ENCODE measurements at places on chromosomes 7 and 10.

DNA sequence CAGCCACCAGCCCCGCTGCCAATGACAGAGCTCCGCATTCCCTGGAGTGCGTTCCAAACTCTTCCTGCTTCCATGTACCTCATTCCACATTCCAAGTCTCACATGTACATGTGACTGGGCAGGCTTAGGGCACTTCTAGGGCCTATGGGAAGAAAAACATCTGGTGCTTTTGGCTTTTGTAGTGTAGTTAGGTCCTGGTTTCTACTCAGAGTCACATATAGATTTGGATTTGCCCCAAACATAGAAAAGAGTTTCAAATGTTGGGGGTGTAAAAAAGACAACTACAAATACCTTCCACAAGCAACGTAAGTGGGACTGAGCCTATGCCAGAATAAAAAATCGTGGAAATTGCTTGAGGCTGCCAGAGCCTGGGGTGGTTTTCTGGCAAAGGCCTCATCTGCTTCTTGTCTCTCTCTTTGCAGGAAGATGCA lies 84.1 kb downstream of the ZNF467 start:
- no peak for DNase-seq

GRCh38 chr7:82839555-82839954 lies 323.1 kb downstream of the PCLO start:
- no peak for DNase-seq

DNA sequence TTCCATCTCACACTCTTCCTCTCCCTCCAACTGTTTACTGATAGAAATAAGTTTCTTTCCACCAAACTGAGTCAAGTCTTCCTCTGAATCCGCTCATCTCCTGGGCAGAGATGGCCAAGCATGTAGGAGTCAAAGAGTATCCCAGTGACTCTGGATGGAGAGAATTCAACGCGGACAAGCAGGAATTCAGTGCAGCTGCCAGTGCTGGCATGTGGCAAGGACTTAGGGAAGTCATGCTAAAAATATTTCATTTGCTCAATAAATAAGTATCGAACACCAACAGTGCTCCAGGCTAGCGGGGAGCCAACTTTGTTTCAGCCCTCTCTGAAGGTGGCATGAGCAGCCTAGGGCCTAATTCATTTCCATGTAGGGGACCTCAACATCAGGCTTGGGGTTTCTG lies 351.6 kb upstream of the ZMIZ1 start:
- DNase-seq = no peak

DNA sequence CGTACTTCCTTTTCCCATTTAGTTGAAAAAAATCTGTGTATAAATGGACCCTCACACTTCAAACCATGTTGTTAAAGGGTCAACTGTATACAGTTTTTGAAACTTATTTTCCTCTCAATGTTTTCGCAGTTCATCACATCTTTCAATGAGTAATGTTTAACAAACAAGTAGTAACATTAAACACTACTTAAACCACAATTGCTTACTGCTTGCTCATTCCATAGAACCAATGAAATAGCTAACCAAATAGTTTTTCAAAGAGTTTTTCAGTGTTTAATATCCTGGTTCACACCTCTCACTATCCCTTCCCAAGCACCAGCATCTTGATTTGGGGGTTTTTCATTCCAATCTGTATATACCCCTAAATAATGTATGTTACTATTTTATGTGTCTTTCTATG lies 9.1 kb downstream of the SEM1 start:
- DNase-seq = no peak

DNA sequence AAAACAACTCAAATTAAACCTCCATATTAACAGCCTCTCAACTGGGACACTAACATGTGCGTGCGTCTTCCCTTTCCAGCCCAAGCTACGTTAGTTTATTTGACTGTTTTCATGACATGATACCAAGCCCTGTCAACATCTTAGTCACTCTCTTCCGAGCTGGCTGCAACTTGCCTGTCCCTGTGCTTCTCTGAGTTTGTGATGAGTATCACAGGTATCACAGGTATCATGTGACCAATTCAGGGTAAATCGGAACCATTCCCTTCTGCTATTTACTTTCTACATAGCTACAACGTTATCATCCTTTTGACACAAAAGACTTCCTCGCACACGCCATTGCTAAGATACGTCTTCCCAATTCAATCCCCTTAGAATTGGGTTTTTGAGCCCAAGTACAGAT lies 70.2 kb downstream of the CAV1 start:
- no peak for DNase-seq

- DNase-seq = no peak
Observed at GRCh38 chr10:130283219-130283545, 147.0 kb downstream of the GLRX3 start.

DNA sequence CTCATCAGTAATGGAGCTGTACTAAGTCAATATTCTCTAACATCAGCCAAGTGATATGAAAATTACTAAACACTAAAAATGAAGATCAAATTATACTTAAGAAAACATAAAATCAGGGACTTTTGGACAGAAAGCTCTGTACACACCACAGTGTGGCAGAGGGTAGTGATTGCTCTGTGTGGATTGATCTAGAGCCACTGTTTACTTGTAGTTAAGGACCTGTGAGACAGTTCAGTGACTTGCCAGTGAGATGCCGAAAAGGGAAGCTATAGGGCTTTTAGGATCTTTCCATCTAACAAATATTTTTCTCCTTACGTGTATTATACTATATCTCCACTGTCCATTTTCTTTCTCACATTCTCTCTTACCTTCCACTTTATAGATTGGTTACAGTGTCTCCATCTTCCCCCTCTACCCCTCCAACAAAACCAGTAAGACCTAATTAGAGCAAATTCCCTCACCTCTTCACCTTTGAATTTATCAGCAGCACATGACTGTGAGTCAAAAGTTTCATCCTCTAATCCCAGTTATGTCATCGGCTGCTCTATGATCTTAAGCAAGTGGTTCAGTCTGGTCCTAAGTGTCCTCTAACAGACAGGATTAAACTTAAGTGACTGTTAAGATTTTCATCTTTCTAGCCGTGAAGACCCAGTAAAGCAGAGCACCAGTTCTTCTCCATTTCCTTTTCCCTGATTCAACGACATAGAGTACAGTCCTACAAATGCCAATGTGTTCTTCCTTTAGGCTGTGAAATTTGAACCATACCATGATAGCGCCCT lies 6.9 kb downstream of the PIK3CG start:
- no peak for DNase-seq

- DNase-seq = no peak
Observed at GRCh38 chr10:1400101-1401070, 336.9 kb downstream of the ADARB2 start.

Data from progenitor cell of endocrine pancreas (in vitro differentiated cells).